ENCODE measurements at places on chromosomes 11 and 22.

DNA sequence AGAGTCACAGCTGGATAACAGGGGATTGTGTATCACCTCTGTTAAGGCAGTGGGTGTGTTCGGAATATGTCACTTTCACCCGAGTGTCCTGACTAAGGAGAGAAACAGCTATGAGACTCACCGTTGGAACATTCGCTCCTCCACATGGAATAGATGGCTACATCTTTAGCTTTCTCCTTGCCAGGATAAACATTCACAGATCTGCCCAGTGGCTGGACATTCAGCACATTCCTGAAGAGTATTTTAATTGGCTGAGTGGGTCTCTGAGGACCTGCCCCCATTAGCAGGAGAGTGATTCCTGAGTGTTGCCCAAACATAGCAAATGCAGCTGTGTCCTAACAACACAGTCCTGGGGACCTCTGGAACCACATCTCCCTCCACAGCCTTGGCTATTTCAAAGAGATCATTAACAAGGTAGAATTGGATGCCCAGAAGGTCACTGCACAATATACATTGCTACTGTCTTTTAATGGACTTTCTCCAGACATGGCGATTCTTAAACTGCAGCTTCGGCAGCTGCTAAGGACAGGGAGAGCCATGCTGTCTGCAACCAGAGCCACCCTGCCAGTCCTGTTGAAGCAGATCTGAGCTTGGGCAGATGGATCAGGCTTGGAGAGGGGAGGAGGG, 435.0 kb upstream of the CADM1 start:
- DNase-seq = no peak

GRCh38 chr11:119206511-119207414, 624 bp downstream of the CBL start:
- peak; percentile 82 for DNase-seq

- no peak for DNase-seq
These were observed 53.0 kb downstream of the DDI1 start for GRCh38 chr11:104089481-104089880.

DNA sequence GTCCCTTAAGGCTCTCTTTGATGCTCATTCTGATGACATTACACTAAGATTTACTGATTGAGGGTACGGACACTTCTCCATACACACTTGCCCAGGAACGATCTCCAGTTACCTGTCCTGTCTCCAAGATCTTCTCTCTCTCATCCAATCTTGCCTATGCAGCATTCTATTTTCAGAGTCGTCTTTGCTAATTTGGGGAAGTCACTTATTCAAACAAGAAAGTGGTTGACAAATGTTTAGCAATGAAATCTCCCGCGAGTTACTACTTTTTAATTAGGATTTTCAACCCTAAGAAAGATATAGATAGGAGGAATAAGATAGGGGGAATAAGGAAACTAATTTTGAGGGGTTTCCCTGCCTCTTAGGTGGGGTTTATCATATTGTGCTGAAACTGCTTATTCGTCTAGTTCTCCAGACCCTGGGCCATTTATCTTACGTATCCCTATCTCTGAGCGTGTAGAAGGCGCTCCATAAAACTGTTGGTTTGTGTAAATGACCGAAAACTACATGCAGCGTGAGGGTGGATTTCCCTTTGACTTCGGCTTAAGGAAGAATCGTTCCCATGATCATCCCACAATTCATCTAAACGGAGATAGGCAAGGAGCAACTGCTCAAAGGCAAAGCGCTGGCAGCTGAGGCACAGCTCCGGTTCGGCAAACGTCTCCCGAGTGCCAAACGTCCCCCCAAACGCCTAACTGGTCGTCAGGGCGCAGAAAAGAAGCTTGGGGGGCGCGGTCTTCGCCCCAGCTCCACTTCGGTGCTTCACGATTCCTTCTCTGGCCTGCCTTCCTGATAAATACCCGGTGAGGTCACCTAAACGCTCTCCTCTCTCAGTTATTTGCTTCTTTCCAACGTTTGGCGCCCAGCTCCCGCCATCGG, 804 bp downstream of the APIP start:
- DNase-seq = no peak

DNA sequence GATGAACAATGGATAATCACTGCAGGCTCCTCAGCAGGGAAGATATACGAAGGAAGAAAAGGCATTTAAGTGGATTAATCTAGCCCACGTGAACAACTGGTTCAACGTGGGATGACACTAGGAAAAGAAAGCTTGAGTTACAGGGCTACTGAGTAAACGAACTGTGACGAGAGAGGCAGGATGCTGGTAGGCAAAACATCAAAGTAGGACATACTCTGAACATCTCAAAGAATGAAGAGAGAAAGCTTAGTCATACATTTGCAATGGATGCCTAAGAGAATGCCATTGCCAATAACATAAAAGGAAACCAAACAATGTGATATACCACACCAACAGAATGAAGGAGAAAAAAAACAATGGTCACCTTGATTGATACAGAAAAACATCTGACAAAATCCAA, 12.9 kb downstream of the USP28 start:
- DNase-seq = no peak

- DNase-seq = no peak
These were observed 116.6 kb downstream of the PLEKHA7 start for GRCh38 chr11:16897470-16898061.

- no peak for DNase-seq
These were observed 20.8 kb downstream of the ADA2 start for GRCh38 chr22:17198170-17199002.

DNA sequence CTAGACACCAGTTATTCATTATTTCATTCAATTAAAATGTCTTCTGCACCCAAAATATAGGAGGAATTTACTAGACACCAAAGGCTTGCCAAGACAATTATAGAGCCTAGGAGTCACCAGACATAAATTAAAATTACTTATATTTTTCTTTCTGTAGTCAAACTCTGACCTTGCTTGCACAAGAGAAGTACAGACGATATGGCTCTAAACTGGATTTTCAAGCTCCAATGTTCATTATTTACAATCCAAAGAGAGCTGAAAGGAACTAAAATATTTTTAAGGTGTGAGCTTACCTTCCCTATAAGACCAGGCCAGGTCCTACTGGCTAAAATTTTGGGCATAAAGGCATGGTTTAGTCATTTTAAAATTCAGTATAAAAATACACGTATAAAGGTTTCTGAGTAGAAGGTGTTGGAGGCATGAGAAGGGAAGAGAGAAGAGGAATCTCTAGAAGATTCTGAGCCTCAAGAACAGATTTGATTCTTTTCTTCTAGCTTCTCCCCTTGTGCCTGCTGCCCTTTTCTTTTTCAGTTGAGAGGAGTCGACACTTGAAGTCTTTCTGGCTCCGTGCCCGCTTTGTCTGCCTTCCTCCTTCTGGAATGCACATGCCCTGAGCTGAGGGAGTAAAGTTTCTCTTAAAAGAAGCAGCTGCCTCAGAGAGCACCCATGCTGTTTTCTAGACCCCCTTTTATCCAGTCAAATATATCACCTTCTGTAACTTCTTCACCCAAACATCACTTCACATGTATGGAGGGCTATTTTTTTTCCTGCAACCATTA, 13.5 kb downstream of the C11orf97 start:
- DNase-seq = no peak

- DNase-seq = peak; percentile 70
These were observed 19.9 kb upstream of the MUC5B start for GRCh38 chr11:1202776-1203504.

DNA sequence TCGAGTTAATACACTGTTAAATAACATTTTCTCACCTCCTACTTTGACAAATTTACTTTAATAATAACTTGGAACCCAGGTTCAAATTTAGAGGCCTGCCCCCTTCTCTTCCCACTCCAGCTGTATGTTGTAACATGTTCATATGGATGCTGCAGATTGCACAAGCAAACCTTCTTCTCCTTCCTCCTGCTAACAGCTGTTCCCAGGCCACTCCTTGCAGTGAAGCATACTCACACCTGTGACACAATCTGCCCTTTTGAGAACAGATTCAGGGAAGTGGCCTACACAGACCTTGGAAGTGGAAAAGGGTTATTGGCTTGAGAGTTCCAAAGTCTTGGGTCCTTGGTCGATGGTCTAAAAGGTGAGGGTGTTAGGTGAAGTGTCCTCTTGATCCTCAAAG, 131.9 kb downstream of the TEAD1 start:
- no peak for DNase-seq

DNA sequence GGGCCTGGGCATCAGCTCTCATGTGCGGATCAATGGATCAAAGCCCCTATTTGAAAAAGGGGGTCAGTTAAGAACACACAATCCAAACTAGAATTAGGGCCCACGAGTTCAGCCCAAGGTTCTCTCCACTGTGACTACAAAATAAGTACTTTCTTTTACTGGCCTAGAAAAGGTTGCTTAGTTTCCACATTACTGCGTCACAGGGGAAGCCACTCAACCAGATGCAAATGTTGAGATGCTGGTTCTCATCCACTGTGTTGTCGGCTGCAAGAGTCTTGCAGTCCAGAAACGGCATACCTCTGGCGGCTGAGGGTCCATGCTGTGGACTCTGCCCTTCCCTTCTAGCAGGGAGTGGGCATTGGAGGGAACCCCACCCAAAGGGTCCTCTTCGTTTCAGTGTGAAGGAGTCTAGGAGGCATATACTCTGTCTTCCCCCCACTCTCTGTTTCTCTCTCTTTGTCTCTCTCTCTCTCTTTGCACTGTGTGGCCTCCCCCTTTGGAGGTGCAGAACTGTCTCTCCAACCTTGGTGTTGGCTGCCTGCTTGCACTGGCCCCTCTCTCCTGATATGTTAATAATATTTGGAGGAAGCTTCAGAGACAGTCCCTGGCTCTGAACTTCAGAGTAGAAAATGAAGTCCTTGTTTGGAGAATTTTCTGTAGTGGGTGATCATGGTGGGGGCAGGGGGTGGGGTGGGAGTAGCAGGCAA, 99.0 kb upstream of the NNMT start:
- no peak for DNase-seq

GRCh38 chr22:39437791-39438704, 18.8 kb upstream of the MGAT3 start:
- no peak for DNase-seq

- no peak for DNase-seq
These were observed 30.0 kb downstream of the LINC01488 start for GRCh38 chr11:69511358-69512055.

DNA sequence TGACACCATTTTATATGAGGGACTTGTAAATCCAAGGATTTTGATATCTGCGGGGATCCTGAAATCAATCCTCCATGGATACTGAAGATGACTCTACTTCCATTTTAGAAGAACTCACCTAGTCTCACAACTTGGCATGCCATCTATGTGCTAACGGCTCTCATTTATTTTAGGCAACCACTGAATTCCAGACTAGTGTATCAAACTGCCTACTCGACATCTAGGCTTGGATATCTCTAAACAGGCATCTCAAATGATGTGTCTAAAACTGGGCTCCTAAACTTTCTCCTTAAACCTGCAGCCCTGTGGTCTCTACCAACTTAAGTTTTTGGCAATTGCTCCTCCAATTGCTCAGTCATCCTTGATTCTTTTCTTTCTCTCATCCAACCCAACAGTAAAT, 31.2 kb upstream of the CLNS1A start:
- DNase-seq = no peak

DNA sequence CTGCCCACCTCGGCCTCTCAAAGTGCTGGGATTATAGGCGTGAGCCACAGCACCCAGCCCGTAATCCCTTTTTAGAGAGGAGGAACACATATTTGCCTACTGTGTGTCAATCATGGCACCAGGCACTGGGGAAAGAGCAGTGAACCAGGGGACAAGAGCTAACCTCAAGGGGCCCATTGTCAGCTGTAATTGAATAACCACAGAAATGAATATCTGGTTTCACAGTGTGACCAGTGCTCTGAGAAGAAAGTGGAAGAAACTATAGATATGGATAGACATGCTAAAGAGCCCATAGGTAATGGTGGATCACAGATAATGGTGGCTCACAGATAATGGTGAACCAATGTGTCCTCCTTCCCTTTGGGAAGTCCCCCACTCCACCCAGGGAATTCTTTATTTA, 8.6 kb upstream of the KCTD14 start:
- no peak for DNase-seq

DNA sequence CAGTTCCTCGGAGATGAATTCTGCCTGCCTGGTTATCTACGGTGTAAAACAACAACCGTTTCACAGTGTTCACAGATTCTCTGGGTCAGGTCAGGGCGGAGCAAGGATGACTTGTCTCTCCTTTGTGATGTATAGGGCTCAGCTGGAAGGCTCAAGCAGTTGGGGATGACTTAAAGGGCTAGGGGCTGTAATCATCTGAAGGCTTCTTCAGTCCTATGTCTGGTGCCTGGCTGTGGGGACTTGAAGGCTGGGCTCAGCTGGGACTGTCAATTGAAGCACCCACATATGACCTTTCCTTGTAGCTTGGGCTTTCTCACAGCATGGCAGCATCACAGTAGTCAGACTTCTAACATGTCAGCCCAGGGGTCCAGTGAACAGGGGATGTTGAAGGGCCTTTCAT, 29.3 kb downstream of the EIF3F start:
- DNase-seq = no peak

DNA sequence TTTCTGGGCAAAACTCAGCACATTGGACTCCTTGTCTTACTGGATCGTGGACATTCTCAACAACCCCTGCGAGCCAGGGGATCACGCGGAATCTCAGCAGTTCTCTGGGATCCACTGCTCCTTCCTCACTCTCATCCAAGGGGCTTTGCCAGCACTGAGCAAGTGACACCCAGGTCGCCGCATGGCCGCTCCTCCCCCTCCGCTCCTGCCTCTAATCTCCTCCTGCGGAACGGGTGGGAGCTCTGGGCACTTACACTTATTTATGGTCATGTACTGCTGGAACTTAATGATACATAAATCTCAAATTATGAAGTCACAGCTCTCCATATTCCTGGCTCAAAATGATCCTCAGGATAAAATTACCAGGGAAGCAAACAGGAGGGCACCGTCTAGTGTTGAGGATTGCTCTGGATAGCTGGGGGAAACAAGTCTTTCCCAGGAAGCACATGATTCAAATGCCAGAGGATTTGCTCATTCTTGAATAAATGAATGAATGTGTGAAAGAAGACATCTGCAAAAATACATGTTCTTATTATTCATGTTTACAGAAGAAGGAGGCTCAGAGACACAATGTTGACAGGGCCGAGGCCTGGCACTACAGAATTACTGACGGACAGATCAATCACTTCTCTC, 1077.3 kb downstream of the TBC1D22A start:
- DNase-seq = no peak

DNA sequence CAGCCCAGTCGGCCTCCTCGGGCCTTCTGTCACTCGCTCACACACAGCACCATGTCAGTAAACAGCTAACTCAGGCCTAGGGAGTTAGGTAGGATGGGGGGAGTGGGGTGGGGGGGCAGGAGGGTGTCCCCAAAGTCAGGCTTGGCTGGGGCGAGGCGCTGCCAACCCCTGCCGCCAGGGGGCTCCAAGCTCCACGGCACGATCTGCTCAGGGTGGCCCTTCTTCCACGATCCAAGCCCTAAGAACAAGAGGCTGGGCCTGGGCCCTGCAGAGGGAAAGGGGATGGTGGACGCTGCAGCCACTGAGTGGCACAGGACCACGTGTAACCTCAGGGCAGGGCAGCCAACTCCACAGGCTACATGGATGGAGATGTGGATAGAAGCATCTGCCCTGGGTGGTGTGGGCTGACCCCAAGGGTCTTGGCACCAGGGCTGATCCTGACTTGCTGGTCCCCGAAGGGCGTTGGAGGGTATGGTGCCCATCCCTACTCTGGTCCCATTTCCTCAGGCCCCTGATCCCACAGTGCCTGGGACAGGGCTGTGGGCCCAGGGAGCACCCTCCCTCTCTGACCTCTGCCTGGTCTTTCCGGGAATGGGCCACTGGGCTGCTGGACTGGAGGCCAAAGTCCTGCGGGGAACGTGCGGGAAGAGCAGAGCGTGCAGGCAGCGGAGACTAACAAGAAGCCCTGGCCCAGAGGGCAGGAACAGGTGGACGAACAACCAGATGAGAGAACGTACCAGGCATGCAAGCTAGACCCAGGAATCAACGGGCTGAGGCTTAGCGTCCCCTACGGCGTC, 29.1 kb upstream of the TXNRD2 start:
- no peak for DNase-seq

- no peak for DNase-seq
These were observed 530.6 kb upstream of the B3GAT1 start for GRCh38 chr11:134942681-134943080.
